Hepatocyte (in vitro differentiated cells): ENCODE measurements at places on chromosomes 4 and X. TPM values are rescaled to one million over a fixed set of nuclear protein-coding genes. Genes with fewer than 3 reads are reported as not detected.

DNA sequence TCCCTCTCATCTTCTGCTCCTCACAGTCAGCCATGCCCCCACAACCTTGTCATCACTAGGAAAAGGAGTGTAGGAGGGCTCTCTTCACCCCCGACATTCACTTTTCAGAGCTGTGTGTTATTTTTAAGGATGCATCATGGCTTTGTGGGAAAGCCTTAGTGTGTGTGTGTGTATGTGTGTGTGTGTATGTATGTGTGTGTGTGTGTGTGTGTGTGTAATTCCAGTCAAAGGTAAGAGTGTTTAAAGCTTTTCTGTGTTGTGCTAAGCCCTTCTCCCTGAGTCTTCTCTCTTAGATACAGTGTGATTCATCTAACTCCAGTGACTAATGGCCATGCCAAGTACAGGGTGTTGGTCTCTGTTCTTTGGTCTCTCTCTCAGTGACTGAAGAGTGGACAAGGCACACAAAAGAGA is 76.6 kb downstream of the CHIC2 start:
- no peaks in the 10 kb centered on the region for H3K4me1 ChIP-seq
- H3K36me3 ChIP-seq, result no peaks in the 10 kb centered on the region
- H3K4me3 ChIP-seq, result no peak overlapping the region
- DNase-seq, result peak; percentile 10

DNA sequence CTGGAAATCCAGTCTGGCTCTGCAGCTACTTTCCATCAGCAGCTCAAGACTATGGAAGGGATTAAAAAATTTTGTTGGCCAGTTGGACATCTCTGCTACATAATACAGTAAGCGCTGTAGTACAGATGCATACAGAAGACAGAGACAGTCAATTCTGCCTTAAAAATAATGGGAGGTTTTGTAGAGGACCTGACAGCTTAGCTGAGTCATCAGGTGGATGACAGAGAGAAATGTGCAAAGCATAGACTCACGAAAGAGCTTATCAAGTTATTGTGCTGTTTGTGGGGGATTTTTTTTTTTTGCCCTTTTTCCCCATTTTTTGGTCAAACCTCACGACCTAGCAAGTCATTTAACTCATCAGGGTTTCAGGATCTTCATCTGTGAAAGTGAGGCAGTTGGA is 149.0 kb upstream of the SCML1 start:
- no peaks in the 10 kb centered on the region for H3K36me3 ChIP-seq
- H3K27me3 ChIP-seq, result no peaks in the 10 kb centered on the region
- no peak for DNase-seq
- peaks cover 2% of the 10 kb centered on the region for H3K4me1 ChIP-seq
- no peak overlapping the region for H3K4me3 ChIP-seq

- no peak overlapping the region for H3K4me3 ChIP-seq
- no peaks in the 10 kb centered on the region for H3K36me3 ChIP-seq
- H3K27me3 ChIP-seq, result no peaks in the 10 kb centered on the region
- DNase-seq, result no peak
- H3K4me1 ChIP-seq, result no peaks in the 10 kb centered on the region
These were observed 53.5 kb upstream of the SMIM31 start for GRCh38 chr4:164700471-164700870.

GRCh38 chr4:152090543-152090942 is 329.7 kb upstream of the GATB start:
- no peaks in the 10 kb centered on the region for H3K36me3 ChIP-seq
- no peak overlapping the region for H3K4me3 ChIP-seq

- no peaks in the 10 kb centered on the region for H3K4me1 ChIP-seq
- H3K36me3 ChIP-seq, result no peaks in the 10 kb centered on the region
- no peak overlapping the region for H3K27ac ChIP-seq
- no peaks in the 10 kb centered on the region for H3K27me3 ChIP-seq
- H3K4me3 ChIP-seq, result no peak overlapping the region
These were observed 184.4 kb downstream of the DKK2 start for GRCh38 chr4:106851726-106852125.

- H3K4me3 ChIP-seq, result no peak overlapping the region
- H3K4me1 ChIP-seq, result no peaks in the 10 kb centered on the region
- H3K27me3 ChIP-seq, result no peaks in the 10 kb centered on the region
- no peak for DNase-seq
- H3K36me3 ChIP-seq, result no peaks in the 10 kb centered on the region
- H3K27ac ChIP-seq, result no peak overlapping the region
These were observed 321.0 kb downstream of the OPHN1 start for GRCh38 chrX:68112321-68112720.

The SMIM31 gene
- 0.23 and 0.51 TPM in 2 replicates for polyA plus RNA-seq

The AMBN gene
- not detected in 2 replicates for polyA plus RNA-seq

The EVC gene
- 4.6 and 4.8 TPM in 2 replicates for polyA plus RNA-seq

The CCDC110 gene
- 0.16 and 1.8 TPM in 2 replicates for polyA plus RNA-seq
